ENCODE measurements at places on chromosomes 6 and 20.
A peak's percentile ranks its signal among the peaks of the same experiment; 100 is the strongest.

DNA sequence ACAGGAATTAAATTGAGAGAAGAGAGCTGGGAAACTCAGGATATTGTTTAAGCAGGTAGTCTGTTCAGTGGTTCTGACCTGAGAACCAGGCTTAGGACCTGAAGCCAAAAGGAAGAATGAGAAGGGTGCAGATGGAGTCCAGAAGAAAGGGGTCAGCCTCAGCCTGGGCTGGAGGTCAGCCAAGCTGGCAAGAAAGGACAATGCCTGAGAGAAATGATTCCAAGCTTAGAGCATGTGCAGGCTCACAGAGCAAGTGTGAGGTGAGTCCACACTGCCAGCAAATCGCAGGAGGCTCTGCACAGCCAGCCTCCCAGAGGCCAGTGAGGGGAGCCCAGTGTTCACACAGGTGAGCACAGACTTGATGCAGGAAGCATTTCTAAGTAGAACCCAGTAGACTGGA is 47.3 kb downstream of the DAAM2 start:
- no peak for DNase-seq

DNA sequence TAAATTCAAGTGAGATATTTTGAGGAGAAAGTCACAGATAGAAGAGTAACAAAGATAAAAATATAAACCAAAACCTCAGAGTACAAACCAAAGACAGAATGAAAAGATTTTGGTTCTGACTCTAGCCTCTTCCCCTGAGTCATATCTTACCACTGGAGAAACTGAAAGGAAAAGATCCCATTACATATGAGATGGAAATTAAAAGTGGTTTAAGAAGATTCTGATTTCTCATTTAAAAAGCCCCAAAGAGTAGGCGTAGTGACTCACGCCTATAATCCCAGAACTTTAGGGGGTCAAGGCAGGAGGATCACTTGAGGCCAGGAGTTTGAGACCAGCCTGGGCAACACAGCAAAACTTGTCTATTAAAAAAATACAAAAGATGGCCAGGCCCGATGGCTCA is 30.6 kb downstream of the SPINT4 start:
- DNase-seq = no peak

DNA sequence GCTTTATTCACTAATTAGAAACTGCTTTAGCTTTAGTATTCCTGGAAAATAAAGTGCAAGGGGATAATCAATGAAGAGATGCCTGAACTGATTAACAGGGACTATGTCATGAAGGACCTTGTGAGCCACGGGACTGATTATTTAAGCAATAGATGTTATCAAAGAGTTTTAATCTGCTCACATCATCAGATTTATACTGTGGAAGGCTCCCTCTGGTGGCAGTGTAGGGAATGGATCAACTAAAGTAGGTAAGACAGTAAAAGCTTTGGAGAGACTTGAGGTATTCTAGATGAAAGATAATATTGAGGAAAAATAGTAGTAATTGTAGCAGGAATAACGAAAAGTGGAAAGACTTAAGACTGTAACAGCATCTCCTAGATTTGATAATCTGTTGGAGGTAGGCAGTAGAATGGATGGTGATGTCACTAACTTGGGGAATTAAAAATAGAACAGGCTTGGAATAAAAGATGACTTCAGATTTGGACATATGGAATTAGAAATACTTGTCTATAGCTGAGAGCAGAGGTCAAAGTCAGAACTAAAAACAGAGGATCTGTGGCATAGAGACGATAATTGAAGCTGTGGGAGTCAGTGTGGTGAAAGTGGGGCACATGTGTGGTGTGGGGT is 80.3 kb upstream of the HTR1E start:
- DNase-seq = no peak

DNA sequence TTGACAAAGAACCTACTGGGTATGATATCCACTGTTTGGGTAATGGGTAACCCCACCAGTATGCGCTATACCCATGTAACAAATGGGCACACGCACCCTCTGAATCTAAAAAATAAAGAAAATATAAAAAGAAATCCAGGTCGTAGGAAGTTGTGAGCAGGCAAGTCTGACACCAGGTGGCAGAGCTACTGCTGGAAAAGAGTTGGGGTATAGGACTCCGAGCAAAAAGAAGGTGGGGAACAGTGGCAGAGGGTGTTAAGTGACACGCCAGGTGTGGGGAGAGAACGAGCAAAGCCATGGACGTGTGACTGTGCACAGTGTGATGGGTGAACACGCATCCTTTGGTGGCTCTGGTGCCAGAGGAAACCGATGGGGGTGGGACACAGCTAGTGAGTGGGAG is 46.7 kb downstream of the NOX3 start:
- no peak for DNase-seq

GRCh38 chr20:47003223-47003622 is 108.6 kb downstream of the EYA2 start:
- no peak for DNase-seq

DNA sequence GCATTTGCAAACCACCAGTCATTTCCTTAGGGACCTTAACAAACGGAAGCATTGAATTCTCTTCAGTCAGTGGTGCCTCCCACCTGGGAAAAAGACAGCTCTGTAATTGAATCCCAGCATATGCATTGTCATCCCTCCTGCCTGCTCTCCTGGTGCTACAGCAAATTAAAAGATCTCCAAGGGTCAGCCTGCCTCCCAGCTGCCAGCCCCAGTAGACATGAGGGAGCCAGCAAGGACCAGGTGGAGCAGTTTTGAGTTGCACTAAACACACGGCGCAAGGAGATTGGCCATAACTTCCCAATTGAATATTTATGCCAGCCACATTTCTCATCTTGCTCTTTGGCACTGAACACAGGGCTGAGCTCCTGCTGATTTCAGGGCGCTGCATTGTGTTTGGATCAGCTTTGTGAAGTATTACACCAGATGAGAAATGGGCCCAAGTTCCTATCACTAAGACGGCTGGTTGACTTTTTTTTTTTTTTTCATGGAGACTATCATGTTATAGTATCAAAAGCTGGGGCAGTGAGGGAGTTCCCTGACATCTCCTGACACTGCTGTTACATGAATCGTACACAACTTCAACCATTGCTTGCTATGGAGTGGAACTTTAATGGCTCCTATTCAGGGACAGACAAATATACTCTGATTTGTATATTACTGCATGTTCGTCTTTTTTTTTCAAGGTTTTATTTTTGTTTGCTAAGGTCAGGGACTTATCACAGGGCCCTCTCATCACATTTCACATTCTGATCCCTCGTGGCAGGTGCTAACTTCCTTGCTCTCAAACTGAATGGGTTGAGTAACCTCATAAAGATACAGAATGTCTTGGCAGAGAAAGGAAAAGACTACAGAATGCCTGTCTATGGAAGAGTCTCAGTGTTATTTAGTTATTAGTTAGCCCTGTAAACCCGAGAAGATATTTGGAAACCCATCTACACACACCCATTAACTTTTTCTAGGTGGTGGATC is 191.1 kb downstream of the EYA4 start:
- peak; percentile 61 for DNase-seq

- no peak for DNase-seq
Observed at GRCh38 chr6:76885861-76886301, 577.4 kb downstream of the HTR1B start.

GRCh38 chr6:16432075-16433032 is 194.0 kb downstream of the GMPR start:
- DNase-seq = no peak

DNA sequence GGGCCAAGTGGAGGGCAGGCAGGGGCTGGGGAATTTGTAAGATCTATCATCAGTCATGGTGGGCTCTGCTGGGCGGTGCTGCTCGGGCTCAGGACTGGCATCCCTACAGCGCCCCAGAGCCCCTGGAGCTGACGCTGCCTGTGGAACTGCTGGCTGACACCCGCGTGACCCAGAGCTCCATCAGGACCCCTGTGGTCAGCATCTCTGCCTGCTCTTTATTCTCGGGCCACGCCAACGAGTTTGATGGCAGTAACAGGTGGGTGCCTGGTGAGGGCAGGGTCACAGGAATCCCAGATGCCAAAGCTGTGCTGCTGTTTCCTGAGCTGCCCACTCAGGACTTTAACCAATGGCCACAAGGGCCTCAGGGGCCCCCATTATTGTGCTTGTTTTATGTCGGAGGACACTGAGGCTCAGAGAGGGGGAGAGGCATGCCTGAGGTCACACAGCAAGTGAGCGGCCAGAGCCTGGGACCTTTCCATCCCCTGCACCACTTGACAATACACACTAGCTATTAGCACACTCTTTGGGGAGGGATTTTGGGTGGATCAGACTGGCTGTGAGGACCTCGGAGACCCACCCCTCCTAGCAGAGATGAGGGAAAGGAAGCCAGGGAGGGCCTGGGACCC is 6.3 kb downstream of the BPIFB2 start:
- DNase-seq = no peak

DNA sequence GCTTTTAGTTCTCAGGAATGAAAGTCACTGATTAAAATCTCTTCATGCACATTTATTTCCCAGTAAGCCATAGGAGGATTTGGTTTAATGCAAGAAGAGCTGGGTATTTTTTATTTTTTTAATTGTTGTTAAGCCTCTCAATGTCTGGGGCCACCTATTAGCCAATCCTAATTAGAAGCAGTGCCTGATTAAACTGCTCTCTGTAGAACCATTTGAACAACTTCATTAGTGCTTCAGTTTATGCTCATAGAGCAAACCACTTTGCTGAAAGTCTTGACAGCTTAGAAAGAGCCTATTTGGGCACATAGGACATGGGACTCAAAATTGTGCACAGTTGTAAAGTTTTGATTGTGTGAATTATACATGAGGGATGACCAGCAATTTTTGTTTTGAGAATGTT is 548.9 kb downstream of the FRK start:
- DNase-seq = no peak

GRCh38 chr6:47231151-47231550 is 78.6 kb downstream of the TNFRSF21 start:
- DNase-seq = no peak

DNA sequence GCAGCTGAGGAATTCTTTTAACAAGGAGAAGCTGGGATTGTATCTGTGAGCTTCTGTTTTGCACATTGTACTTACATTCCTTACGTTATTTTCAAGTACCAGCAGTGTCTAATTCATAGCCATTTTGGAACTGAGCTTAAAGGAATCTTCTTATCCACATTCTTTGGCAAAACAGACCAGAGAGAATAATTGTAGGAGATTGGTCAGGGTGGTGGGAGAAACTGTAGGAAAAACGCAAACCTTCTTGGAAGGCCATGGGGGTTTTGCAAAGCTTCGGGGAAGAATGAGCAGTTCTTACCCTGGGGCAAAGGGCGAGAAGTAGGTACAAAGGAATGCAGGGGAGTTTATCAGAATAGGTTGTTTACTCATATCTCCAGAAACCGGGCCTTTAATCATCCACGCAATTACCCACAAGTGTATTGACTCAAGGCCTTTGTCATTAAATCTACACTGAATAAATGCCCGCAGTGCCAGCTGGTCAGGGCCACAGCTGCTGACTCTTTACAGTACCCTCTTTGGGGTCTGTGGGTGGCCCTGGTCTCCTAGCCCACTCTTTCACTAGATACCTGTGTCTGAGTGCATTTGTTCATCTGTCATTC is 39.6 kb upstream of the SPTLC3 start:
- DNase-seq = no peak

GRCh38 chr6:104613416-104614001 is 246.2 kb downstream of the HACE1 start:
- DNase-seq = no peak

- DNase-seq = no peak
Observed at GRCh38 chr6:3888153-3888957, 39.2 kb downstream of the FAM50B start.

GRCh38 chr20:31820228-31820627 is 1.1 kb downstream of the MYLK2 start:
- DNase-seq = no peak

GRCh38 chr20:4112481-4113421 is 97.4 kb upstream of the RNF24 start:
- DNase-seq = no peak

DNA sequence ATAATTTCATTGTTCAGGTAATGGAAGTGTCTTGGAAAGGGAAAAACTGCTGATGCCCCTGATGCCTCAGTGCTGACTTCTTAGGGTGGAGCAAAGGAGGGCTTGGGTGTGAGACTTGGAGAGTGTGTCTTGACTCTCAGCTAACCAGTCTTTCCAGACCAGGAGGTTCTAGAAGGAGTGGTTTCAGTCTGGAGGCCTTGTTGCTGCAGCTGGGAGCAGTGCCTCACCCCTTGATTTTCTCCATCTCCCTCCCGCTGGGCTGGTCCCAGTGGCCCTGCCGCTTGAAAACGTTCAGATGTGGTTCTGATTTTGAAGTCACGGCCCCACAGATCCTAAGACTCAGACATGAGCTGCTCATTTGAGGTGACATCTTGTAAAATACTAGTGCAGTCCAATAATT is 5.4 kb downstream of the DSP start:
- DNase-seq = no peak

DNA sequence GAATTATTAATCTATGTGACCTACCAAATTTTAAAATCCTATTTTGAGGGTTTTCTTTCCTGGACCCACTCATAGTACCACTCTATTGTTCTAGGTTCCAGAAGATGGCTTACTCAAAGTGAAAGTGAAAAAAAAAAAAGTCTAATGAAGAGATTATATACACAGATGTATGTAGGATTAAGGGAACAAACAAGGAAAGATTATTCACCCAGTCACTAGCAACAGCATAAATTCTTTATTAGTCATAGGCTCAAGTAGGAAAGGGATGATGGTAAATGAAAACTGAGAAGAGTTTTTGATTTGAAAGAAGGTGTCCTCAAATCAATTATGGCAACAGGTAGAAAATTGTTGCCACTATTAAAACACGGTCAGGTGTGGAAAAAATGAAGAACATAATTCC is 923.7 kb downstream of the TBC1D32 start:
- no peak for DNase-seq

DNA sequence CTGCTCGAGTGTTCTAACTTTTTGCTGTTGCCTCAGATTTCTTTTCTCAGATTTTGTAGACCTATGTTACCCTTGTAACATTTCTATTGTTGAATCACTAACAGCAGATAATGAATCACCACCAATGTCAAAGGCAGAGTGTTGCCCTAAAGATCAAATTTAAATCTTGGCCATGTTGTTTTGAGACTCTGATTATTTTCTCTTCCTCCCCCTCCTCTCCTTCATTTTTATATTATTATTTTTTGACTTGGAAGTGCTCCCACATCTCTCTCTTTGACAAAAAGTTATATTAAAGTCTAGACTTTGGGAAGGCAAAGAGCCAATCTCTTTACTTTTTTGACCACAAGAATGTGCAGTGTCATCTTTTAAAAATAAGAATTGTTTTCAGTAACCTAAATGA is 422.7 kb downstream of the NKAIN2 start:
- DNase-seq = no peak

DNA sequence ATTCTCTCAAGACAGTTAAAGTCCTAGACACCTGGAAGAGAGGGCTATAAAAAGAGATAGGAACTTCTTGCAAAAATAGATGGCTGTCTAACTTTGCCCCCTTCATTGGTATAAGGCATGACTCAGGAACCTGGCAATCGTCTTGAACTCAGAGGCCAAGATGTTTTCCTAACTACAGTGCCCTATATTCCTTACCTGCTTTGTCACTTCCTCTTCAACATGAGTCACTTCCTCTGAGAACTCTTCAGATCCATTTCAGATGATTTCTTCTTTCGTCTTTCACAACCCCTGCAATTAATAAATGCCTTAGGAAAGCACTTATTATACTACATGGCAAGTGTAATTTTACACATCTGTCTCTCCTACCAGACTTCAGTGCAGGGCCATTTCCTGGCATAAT is 83.5 kb downstream of the HAO1 start:
- DNase-seq = no peak

- no peak for DNase-seq
Observed at GRCh38 chr6:75864446-75864845, 115.4 kb downstream of the MYO6 start.
